Left renal pelvis (tissue), 4 donors: ENCODE measurements at places on chromosomes 6 and 20. TPM values are rescaled to one million over a fixed set of nuclear protein-coding genes. Genes with fewer than 3 reads are reported as not detected.

MMP24 gene
- 1.5 TPM for polyA plus RNA-seq

- no peak for DNase-seq
These were observed 724.8 kb downstream of the HACE1 start for GRCh38 chr6:104134876-104135275.

DNA sequence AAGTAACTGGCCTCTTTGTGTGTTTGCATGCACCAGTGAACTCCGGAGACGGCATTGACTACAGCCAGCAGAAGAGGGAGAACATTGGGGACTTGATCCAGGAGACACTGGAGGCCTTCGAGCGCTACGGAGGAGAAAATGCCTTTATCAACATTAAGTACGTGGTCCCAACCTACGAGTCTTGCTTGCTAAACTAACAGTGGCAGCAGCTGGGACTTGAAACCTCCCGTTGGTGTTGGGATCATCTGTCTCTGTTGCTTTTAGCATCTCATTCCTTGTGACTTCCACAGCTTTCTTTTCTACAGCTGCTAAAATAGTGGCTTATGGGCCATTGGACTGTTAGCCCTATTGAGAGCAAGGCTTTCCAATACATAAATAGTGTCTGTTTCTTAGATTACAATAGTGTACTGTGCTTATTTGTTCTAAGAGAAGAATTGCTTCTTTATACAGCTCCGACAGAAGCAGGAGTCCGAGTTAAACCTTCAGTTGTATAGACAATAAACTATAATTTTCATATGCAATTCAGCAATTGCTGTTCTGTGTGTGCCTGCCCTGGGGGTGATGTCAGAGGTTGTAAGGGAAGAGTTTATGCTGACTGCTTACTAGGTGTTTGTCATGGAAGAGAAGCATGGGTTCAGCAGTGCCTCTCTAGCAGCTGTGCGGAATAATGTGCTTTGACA lies 99.6 kb upstream of the QKI start:
- no peak for DNase-seq

- peak; percentile 14 for DNase-seq
These were observed 94.8 kb downstream of the BTBD3 start for GRCh38 chr20:12012241-12013222.

DNA sequence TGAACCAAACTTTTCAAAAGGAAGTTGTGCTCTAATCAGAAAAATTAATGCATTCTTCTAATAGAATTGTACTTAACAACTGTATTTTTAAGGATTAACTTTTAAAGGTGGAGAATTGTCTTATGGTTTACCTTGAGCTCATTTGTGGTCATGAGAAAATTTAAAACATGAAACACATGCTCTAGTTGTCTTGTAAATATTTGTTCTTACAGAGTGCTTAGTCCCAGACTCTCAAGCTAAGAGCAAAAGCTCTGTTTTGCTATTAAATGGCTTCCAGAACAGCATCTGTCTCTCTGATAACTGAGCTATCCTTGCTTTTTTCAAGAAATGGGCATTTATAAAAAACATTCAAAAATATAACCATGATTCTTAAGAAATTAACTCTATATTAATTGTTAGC lies 512.2 kb upstream of the SYNCRIP start:
- no peak for DNase-seq

- no peak for DNase-seq
These were observed 42.2 kb downstream of the B4GALT5 start for GRCh38 chr20:49671433-49671832.

C6orf52 gene
- 2.1 TPM for polyA plus RNA-seq

HBS1L gene
- 62.9 TPM for polyA plus RNA-seq

DNA sequence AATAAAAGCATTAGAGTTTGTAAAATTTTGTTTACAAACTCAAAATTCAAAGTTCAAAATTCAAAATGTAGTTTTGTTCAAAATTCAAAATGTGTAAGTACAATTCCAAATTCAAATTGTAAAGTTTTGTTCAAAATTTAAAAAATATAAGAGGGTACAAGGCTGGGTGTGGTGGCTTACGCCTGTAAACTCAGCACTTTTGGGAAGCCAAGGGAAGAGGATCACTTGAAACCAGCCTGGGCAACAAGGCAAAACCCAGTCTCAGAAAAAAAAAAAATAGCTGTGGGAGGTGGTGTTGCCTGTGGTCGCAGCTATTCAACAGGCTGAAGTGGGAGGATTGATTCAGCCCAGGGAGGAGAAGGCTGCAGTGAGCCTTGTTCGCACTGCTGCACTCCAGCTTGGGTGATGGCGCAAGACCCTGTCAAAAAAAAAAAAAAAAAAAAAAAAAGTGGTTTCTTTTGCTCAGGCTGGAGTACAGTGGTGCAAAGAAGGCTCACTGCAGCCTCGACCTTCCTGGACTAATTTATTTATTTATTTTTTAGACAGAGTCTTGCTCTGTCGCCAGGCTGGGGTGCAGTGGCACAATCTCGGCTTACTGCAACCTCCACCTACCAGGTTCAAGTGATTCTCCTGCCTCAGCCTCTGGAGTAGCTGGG lies 5.4 kb upstream of the ZBTB12 start:
- DNase-seq, result no peak

- no peak for DNase-seq
These were observed 210.3 kb downstream of the PREX1 start for GRCh38 chr20:48617481-48617880.

- DNase-seq, result no peak
These were observed 2.6 kb downstream of the TOP1 start for GRCh38 chr20:41031243-41031619.

- no peak for DNase-seq
These were observed 18.7 kb downstream of the SESN1 start for GRCh38 chr6:109075934-109076333.

- DNase-seq, result no peak
These were observed 3.1 kb downstream of the COL12A1 start for GRCh38 chr6:75202676-75203131.

IRF4 gene
- polyA plus RNA-seq, result 0.18 TPM

SLC22A2 gene
- 0.52 TPM for polyA plus RNA-seq

- no peak for DNase-seq
These were observed 45.3 kb upstream of the FAM50B start for GRCh38 chr6:3803627-3804468.

CTAGE9 gene
- not detected for polyA plus RNA-seq
